Fibroblast of skin of right quadriceps (primary cell): ENCODE measurements at places on chromosomes 11 and 22.
A peak's percentile ranks its signal among the peaks of the same experiment; 100 is the strongest.

DNA sequence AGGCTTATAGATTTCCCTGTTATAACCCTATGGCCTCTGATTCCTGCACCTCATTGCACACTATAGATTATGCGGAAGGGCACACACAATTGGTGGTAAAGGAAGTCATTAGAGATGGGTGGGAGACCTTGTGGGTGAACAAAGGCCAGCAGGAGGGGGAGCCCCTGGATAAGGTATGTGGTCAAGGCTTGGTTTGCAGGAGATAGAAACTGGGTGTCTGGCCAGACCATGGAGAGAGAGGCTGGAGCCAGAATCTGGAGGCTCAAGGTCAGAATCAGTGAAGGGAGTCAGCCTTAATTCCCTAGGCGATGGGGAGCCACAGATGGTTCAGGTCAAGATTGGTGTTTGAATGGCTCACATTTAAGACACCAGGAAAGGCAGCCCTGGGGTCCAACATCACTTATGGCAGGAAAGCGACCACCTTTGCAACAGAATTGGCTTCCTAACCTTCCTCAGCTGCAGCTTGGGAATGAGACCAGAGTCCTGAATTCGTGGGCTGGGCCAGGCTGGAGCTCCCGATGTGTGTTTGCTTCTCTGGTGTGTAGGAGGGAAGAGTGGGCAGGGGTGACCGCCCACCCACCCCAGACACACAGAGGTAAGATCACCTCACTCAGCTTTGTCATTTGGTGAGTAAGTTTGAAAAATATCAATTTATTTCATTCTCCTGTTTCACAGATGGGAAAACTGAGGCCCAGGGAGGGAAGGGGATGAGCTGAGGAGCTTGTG lies 22.7 kb upstream of the SCUBE1 start:
- DNase-seq, result no peak

DNA sequence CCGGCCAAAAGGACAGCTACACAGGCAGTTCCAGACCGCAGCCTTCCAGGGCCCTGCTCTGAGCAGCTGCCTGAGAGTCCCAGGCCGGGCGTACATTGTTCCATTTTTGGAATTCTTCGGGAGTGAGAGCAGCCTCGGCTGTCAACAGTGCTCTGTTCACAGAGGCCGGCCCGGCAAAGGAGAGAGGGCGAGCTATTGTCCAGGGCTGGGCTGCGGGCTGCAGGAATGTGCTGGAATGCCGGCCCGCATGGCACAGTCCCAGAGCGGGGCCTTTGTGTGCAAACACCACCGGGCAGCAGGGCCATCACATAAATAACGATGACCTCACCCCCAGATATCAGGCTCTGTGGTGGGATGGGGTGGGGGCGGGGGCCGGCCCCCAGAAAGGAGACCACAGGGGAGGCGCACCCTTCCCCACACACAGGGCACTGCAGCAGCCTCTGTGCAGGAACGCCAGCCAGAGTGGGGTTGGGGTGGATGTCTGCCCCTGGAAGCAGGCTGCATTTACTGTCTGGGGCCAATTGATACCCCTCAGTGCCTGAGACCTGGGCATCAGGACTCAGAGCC lies 15.8 kb downstream of the LINC01488 start:
- DNase-seq, result peak; percentile 93

- DNase-seq, result peak; percentile 61
Observed at GRCh38 chr11:81644239-81644840, 1089.3 kb downstream of the FAM181B start.

- peak; percentile 13 for DNase-seq
Observed at GRCh38 chr11:69462106-69462951, 19.1 kb upstream of the LINC01488 start.

- DNase-seq, result no peak
Observed at GRCh38 chr11:90753546-90753945, 530.7 kb upstream of the CHORDC1 start.

GRCh38 chr11:1388763-1389102 lies 1.0 kb upstream of the BRSK2 start:
- DNase-seq, result peak; percentile 5

DNA sequence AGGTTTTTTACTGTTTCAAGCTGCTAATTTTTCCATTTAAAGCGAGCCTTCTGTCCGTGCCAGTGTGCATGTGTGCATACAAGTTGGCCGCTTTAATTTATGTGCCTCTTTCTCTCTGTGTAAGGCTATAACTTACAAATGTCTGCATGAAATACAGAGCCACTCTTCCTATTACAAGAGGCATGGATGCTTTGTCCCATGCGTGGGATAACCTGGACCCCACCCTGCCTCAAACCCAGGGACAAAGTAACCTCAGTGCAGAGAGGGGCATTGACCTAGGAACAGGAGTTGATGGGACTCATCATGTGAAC lies 28.8 kb downstream of the PKNOX2 start:
- DNase-seq, result no peak
